ENCODE measurements at places on chromosomes 11 and 22.

- DNase-seq: no peak
Observed at GRCh38 chr22:35316751-35317150, 17.1 kb downstream of the TOM1 start.

DNA sequence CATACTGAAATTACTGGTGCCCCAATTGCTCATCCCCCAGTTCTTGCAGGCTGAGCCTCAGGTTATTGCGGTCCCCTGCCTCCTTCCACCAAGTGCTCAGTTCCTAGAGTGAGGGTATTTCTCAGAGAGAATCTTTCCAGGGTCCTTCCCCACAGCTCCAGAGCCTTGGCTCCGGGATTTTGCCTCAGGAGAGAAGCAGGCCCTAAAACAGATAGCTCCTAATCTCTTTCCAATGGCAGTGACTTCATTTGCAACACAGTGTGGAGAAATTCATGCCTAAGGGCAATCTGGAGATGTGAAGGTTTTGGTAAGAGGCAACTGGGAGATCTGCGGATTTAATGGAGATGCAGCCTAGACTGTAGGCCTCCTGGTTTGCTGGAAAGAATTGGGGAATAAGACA is 2.9 kb downstream of the NF2 start:
- no peak for DNase-seq

DNA sequence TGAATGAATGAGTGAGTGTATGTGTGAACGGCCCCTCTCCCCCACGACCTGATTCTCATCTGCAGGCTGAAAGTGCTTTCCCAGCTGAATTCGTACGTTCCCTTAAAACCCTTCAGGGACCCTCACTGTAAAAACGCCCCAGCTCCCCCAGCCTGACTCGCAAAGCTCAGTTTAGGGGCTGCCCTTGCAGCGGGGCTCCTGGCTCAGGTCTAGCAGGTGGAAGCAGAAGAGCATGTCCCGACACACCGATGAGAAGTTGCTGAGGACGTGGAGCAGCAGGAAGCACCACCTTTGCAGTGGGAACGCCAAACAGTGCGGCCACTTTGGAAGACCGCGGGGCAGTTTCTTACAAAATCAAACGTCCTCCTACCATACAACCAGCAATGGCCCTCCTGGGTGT is 3.6 kb upstream of the MRPL23 start:
- no peak for DNase-seq

DNA sequence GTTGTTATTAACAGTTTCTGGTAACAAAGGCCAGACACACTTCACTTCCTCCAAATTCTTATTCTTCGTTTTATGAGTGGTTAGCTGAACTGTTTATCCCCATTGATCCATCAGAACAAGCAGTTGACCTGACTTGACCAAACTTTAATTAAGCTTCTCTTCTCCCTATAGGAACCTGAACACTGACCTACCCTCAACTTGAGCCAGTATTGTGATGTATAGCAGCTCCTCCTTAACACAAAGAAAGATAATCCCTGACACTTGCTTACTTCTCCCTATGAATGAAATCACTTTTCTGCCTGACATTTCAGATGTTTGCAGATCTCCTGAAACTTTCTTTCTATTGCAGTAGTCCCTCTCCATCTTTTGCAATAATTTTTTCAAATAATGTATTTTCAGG is 41.9 kb downstream of the ANO5 start:
- DNase-seq: peak; percentile 48

- DNase-seq: no peak
Observed at GRCh38 chr11:40797981-40798380, 661.5 kb downstream of the LRRC4C start.

DNA sequence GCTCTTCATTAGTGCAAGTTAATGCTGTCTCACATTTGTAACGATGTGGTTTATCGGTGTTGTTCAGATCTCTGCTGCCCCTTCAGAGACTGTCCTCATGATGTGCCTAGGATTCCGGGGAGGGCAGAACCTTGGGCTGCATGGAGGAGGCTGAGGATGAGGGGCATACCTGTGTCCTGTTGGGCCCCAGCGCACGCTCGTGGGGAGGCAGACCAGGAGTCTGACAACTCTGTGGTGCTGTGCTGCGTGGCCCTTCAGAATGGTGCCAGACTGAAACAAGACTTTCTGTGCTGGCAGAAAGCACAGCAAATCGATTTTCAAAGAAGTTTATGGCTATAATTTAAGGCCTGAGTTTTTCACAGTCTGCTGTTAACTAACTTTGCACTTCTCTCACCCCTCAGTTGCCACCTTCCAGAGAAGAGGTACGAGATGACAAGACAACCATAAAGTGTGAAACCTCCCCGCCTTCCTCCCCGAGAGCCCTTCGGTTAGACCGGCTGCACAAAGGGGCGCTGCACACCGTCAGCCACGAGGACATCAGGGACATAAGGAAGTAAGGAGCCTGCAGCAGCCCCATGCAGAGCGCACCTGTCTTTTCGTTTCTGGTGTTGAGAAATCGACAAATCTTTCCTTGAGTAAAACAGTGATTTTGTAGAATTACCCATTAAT is 44.3 kb upstream of the CTTN start:
- no peak for DNase-seq

GRCh38 chr22:40400159-40400558 is 29.8 kb downstream of the SGSM3 start:
- DNase-seq: no peak

GRCh38 chr22:46090631-46091201 is 59.6 kb upstream of the PPARA start:
- no peak for DNase-seq

DNA sequence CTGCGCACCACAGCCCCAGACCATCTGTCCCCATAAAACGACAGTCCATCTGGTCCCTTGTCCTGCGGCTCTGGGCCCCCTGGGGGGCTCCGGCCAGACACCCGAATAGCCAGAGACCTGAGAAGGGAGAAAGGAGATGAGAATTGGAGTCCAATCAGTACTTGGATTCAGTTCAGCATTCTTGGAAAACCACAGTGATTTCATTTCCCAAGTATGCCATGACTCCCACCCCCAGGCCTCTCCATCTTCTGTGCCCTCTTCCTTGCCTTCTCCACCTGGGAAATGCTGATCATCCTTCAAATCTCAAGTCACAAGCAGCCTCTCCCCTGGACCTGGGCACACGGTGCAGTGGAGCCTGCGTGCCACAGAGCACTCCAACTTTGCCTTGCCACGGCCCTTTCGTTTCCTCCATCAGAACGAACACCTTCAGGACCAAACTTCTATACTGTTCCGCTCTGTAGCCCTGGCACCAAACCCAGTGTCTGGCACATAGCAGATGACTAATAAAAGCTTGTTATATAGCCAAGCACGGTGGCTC is 10.9 kb upstream of the MFNG start:
- DNase-seq: no peak

GRCh38 chr11:114044042-114044871 is 15.3 kb upstream of the ZBTB16 start:
- no peak for DNase-seq

Data from iPS DF 19.7 (cell line).